Stimulated activated CD4-positive, alpha-beta T cell treated with anti-CD3 and anti-CD28 coated beads, Interleukin-1b, Interleukin-23, amount 100 ng/mL, for 1 hour (primary cell): ENCODE measurements at places on chromosomes 7 and 10.

GRCh38 chr7:94394437-94395140 is at the start of gene COL1A2:
COL1A2 (plus strand) TSS chr7:94394895; CDS start chr7:94395032, 137 bp downstream.
- DNase-seq: no peak

GRCh38 chr7:69192134-69192533 is 406.1 kb upstream of the AUTS2 start:
- DNase-seq: no peak

DNA sequence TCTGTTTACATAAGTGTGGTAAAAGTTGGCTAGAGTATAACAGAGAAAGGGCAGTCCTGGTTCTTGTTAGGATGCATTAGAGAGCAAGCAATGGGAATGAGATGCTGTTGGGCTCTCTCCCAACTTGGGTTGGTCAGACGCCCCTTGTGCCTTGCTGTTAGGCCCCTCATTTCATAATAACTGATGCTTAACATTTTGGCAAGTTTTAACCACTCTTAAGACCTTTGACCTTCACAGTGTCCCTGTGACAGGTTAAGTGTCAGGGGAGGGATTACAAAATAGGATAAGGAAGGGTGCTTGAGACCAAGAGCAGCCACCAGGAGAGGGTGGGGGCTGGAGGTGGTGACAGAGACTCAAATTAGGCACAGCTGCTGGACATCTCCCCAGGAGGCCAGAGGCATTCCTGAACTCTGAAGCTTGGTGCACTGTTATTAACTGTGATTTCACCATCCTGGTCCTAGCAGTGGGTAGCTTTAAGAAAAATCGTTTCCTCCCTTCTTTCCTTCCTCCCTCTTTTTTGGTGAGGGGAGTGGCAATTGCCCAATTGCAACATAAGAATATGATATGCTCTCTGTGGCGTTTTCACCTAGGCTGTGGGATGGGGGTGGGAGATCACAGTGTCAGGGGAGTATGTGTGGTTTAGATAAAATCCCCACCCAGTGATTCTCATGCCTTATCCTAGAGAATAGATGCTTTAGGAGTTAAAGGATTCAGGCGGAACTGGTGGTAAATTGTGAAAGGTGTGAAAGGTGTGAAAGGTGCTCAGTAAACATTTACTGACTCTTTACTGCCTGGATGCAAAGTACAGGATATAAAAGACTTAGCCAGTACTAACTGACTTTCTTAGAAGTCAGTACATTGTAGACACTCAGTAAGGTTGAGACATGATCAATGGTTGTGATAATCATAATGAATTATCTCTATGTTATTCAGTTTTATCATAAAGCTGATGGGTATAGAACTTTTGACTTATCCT is 270.5 kb downstream of the BICC1 start:
- DNase-seq: no peak

DNA sequence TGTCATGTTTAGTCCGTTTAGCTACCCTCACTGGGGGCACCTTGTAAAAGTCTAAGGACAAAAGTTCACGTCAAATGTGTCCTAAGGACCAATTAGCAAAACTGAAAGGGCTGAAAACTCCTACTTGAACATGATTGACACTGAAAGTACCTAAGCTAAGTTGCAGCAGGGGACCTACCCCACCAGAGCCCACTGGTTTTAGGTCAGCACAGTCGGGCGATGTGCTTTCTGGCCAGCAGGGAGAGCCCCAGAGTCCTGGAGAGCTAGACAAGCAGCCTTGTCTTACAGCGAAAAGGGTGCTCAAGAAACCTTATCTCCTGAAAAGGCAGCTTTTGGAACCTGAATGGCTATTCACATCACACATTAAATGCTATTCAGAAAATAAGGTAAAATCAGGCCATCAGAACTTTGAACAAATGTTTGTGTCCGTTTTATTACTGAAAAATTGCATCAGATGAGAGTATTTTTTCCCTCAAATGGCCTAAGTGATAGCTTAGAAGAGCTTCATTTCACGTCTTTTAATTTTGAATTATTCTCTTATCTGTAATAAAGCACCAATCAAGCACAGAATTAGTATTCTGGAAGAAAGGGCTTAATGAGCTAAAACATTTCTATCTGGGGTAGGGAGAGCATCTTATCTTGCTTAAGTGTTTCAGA is 52.2 kb upstream of the MKI67 start:
- DNase-seq: peak; percentile 8

DNA sequence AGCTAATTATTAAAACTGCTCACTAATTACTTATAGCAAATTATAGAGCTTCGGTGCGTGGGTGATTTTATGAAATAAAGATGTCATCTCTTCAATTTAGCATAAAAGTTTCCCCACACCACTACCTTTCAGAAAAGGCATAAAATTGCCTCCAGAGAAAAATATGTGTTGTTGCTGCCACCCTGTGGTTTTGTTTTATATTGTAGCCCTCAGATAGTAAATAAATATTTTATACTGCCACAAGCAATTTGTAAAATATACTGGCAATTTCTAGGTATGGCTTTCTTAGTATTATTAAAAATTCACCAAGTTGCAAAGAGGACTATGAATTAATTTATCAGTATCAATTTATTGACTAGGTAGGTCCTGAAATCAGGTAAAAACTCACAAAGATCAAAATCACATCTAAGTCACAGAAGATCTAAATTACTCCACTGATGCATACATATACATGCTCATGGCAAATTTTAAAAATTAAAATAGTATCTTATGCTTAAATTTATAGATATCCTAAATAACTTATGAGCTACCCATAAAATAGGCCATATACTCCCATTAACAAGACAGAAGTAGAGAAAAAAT is 26.5 kb downstream of the ASNS start:
- no peak for DNase-seq

- no peak for DNase-seq
Observed at GRCh38 chr10:96967847-96968246, 135.7 kb downstream of the LCOR start.

DNA sequence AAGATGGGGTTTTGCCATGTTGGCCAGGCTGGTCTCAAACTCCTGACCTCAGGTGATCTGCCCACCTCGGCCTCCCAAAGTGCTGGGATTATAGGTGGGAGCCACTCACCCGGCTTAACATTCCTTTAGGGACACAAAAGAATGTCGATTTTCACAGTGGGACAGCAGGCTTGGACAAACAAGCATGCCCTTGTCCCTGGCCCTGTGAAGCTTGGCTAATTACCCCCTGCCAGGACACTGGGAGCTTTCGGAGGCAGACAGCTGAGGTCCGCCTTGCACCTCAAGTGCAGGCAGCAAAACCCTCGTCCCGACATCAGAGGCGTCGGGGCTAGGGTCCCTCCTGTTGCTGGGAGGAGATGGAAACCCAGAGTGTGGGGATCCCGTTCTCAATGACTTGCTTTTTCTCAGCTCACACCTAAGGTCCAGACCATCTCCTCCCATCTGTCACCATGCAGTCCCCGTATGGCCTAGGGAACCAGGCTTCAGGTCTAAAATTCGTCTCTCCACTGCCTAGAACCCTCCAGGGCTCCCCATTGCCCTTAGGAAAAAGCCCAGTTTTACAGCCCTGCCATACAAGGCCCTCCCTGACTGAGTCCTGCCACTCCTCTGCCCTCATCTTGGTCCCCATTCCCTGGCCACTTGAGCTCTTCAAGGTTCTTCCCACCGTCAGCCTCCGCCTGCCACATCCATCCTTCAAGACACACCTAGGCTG is 6.3 kb upstream of the CLIP2 start:
- no peak for DNase-seq

- DNase-seq: no peak
Observed at GRCh38 chr10:14084875-14085274, 245.8 kb downstream of the FRMD4A start.

DNA sequence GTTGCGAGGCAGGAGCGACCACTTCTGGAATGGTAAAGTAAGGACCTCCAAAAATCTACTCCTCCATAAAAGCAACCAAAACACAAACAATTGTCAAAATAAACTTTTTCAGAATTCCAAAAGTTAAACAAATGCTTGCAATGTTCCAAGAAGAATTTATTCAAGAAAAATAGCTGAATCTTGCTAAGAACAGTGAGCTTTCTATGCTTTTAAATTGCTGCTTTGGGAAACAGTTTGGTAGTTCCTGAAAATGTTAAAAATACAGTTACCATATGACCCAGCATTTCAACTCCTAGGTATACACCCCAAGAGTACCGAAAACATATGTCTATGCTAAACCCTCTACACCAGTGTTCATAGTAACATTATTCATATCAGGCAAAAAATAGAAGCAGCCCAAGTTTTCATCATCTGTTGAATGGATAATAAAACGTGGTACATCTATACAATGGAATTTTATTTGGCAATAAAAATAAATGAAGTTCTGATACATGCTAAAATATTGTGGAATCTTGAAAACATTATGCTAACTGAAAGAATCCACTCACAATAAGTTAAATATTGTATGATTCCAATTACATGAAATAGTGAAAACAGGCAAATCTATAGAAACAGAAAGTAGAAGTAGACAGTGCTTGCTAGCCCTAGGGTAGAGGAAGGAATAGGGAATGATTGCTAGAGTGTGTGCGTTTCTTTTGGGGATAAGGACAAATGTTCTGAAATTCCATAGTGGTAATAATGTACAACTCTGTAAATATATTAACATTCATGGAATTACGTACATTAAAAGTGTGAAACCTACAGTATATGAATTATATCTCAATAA is 57.0 kb downstream of the LRRN3 start:
- no peak for DNase-seq

- no peak for DNase-seq
Observed at GRCh38 chr7:146115851-146116520, 615 bp upstream of the CNTNAP2 start.

DNA sequence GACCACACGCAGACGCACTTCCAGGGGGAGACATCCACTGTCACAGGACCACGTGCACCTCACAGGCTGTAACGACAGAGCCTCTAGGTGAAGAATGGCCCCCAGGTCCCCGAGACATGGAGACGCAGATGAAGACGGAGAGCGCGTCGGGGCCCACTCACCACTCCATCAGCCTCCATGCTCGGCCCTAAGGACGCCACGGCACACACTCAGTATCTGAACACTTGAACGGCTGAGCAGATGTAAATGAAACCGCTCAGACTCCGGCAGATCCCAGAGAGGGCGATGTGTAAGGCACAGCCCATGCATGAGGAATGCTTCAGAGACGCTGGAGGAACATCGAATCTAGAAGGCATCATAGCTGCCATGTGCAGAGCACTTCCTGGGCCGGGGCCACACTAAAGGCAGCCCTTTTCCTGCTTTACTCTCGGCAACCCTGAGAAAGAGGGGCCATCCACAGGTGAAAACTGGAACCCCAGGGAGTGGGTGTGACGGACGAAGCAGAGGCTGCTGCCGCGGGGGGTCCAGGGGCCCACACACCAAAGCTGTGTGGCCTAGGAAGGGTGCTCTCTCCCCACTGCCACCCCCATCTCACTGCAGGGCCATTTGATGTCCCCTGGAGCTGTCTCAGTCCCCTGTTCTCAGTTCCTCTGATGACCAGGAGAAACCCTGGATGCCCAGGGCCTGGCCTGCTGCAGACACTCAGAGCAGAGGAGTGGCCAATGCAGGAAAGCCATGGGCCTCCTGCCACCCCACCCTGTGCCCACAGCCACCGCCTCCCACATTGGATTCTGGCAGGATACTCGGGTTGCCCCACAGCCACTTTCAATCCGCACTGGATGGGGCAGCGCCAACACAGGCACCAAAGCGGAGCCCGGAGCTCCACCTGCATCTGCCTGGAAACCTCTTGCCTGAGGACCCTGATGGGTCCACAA is 253.8 kb downstream of the MAD1L1 start:
- DNase-seq: no peak

- DNase-seq: no peak
Observed at GRCh38 chr7:84536271-84536870, 341.8 kb upstream of the SEMA3A start.

GRCh38 chr10:101441541-101442455 is 87.8 kb downstream of the BTRC start:
- no peak for DNase-seq

GRCh38 chr10:106114656-106115186 is 1049.8 kb downstream of the SORCS1 start:
- no peak for DNase-seq

- no peak for DNase-seq
Observed at GRCh38 chr7:41336455-41336952, 366.4 kb downstream of the INHBA start.

- no peak for DNase-seq
Observed at GRCh38 chr7:39509436-39509835, 56.8 kb upstream of the YAE1 start.

- no peak for DNase-seq
Observed at GRCh38 chr7:18087687-18088078, 60.0 kb upstream of the PRPS1L1 start.

DNA sequence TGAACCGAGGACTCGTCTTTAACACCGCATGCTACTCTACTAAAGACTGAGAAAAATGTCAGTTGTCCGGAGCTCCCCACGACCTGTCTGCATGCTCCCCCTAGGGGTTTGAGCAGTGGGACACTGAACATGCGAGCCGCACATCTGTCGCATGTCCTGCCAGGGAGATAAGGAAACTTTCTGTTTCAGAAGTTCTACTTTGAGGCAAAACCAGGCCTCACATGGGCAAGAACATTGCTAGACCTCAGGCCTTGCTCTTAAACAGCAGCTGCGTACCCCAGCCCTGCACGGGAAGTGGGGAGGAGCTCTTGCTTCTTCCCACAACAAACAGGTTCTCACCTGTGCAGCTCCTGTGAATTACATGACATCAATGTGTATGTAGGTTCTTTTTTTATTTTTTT is 30.3 kb upstream of the HERPUD2 start:
- DNase-seq: no peak

GRCh38 chr7:37419496-37419895 is 29.2 kb downstream of the ELMO1 start:
- DNase-seq: no peak

- no peak for DNase-seq
Observed at GRCh38 chr7:118590107-118590506, 365.6 kb downstream of the ANKRD7 start.

GRCh38 chr7:19322002-19322401 is 176.8 kb upstream of the FERD3L start:
- no peak for DNase-seq

DNA sequence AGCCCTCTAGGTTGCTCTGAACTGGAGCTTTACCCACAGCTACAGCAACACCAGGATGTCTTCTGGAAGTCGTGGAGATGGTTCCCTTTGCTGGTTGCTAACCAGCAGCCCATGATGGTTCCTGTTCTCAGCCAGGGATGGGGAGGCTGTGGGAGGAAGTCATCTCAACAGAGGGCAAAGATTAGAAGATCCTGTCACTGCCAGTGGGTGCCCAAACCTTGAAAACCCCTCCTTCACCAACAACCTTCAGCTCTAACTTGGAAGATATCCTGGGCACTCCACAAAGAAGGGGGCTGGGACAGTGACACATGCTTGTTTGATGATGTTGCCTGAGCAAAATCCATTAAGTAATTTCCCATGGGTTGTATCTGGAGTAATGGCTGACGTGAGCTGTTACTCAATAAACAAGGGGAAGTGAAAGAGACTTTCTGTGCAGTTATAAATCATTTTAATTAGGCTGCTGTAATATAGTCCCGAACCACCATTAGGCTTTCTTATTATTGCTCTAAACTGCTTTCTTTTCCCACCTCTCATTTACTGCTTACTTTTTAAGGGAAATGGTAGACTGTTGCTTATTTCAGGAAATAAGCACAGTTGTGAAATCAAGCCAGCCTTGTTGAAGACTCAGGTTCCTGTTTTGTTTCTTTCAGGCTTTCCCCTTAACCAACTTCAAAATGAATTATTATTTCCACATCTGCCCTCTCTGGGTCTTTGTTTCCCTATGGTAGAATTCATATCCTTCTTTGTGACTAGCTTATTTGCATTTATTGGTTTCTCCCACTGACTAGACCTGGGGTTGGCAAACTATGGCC is 124.8 kb downstream of the PPP1R17 start:
- DNase-seq: no peak
